ENCODE measurements at places on chromosomes 5 and 9. TPM values are rescaled to one million over a fixed set of nuclear protein-coding genes. Genes with fewer than 3 reads are reported as not detected.

ANKRD34B gene
- not detected for total RNA-seq

C9orf152 gene
- not detected for total RNA-seq

DNA sequence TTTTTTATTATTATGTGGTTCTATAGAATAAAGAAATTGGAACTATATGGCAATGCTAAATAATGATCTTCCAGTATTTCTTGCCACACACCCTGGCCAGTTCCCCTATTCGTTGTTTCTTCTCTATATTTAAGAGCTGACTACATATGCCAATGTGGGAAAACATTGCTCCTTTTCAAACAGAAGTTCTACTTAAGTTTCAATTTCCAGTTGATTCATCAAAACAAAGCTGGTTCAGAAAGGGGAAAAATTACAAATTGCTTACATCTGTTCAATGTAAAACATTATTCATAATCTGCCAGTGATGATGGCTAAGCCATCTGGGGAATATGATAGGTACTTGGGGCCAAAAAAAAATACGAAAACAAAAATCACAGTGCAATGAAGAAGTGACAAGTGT, 76.9 kb downstream of the ST8SIA4 start:
- H3K27ac ChIP-seq, result no peak overlapping the region
- DNase-seq, result no peak
- H3K4me1 ChIP-seq, result no peaks in the 10 kb centered on the region
- H3K27me3 ChIP-seq, result no peaks in the 10 kb centered on the region
- no peak overlapping the region for H3K4me3 ChIP-seq

DNA sequence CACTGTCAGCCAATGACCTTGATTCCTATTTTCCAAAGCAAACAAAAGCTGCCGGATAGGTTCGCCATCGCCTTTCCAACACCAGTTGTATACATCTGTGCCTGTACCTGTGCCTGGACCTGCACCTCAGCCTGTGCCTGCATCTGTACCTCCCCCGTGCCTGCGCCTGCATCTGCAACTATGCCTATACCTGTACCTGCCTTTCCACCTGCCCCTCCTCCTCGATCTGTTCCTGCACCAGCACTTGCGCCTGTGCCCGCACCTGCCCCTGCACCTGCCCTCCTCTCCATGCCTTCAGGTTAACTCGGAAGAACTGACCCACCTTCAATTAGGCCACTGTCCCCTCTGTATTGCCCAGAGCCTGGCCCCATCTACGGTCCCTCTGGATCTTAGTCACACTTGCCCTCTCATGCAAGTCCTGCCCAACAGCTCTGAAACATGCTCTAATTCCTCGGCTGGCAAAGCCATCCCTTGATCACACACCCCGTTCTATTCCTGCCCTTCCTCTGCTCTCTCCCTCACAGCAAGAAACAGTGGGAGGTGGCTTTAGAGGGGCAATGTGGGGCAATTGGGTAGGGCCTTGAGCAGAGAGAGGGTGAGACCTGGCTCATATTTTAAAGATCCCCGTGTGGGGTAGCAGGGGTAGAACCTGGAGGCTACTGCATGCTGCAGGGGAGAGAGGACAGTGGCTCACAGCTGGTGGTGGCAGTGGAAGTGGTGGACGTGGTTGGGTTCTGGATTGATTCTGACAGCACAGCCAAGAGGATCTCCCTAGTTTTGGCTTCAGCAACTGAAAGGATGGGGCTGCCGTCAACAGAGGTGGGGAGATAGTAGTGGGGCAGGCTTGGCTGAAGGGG, 59.6 kb upstream of the PHYKPL start:
- no peak overlapping the region for H3K27ac ChIP-seq
- H3K27me3 ChIP-seq, result peaks cover 2% of the 10 kb centered on the region
- no peaks in the 10 kb centered on the region for H3K4me1 ChIP-seq
- no peak overlapping the region for H3K4me3 ChIP-seq

DNA sequence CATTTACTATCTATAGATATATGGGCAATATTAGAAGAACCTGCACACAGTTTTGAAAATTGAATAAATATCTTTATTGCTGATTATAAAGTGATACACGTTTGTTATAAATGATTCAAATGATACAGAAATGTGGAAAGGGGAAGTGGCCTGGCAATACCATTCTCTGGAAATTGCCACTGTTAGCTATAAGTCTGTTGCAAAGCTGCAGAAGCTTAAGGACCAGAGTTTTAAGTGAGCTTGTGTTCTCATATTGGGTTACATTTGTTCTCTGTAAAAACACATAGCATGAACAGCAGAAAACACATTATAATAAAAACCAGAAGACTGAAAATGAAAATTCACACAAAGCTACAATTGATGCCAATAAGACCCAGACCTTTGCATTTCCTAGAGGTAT, 59.6 kb downstream of the RASGRF2 start:
- no peaks in the 10 kb centered on the region for H3K27me3 ChIP-seq
- no peak for DNase-seq
- no peaks in the 10 kb centered on the region for H3K36me3 ChIP-seq
- H3K4me1 ChIP-seq, result no peaks in the 10 kb centered on the region
- no peak overlapping the region for H3K4me3 ChIP-seq

DNA sequence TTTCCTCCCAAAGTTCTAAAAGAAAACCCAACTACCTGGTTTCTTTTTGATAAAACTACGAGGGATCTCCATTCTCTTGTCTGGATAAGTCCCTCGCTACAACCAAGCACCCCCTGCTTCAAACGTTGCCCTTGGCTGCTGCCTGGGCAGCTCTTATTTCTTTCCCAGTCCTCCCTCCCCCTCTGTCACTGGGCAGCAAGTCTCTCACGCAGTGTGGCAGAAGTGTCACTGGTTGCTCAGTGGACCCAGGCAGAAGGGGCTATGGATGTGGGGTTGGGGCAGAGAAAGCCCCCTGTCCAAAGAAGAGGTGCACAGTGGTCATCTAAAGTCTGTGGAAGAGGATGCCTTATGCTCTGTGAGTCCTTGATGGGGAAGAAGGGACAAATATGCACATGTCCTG, 7.2 kb upstream of the SMIM32 start:
- no peaks in the 10 kb centered on the region for H3K36me3 ChIP-seq
- no peak overlapping the region for H3K27ac ChIP-seq
- no peak for DNase-seq
- peaks cover 16% of the 10 kb centered on the region for H3K4me1 ChIP-seq

- DNase-seq, result peak; percentile 97
- H3K36me3 ChIP-seq, result no peaks in the 10 kb centered on the region
- no peak overlapping the region for H3K4me3 ChIP-seq
- peak overlapping the region; percentile 81 for H3K27ac ChIP-seq
These were observed 61.8 kb downstream of the PFDN1 start for GRCh38 chr5:140240987-140241706.

DNA sequence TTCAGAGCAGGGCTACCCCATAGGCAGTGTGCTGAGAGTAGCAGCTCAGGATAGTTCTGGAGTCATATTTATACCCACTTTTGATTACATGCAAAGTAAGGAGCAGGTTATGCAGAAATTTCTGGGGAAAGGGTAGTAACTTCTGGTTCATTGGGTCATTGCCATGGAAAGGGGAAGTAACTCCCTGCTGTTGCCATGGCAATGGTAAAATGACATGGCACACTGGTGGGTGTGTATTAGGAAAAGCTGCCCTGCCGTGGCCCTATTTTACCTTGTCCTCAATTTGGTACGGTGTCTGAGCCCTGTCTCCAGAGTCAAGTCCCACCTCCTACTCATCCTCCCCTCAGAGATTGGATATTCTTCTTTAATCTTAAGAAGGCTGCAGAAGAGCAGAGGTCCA, 526.7 kb upstream of the TYRP1 start:
- H3K4me3 ChIP-seq, result no peak overlapping the region
- DNase-seq, result no peak
- no peaks in the 10 kb centered on the region for H3K36me3 ChIP-seq
- H3K4me1 ChIP-seq, result no peaks in the 10 kb centered on the region
- H3K27me3 ChIP-seq, result no peaks in the 10 kb centered on the region

GRCh38 chr9:94161673-94162072, 77.4 kb downstream of the PTPDC1 start:
- no peak for DNase-seq
- H3K4me3 ChIP-seq, result no peak overlapping the region
- H3K4me1 ChIP-seq, result peaks cover 31% of the 10 kb centered on the region
- no peak overlapping the region for H3K27ac ChIP-seq
- H3K36me3 ChIP-seq, result no peaks in the 10 kb centered on the region
- no peaks in the 10 kb centered on the region for H3K27me3 ChIP-seq

GRCh38 chr9:90801973-90802322, 329 bp downstream of the SYK start:
- H3K4me1 ChIP-seq, result peaks cover 10% of the 10 kb centered on the region
- peak overlapping the region; percentile 66 for H3K27ac ChIP-seq
- no peak for DNase-seq
- H3K27me3 ChIP-seq, result peaks cover 20% of the 10 kb centered on the region
- no peaks in the 10 kb centered on the region for H3K36me3 ChIP-seq

DNA sequence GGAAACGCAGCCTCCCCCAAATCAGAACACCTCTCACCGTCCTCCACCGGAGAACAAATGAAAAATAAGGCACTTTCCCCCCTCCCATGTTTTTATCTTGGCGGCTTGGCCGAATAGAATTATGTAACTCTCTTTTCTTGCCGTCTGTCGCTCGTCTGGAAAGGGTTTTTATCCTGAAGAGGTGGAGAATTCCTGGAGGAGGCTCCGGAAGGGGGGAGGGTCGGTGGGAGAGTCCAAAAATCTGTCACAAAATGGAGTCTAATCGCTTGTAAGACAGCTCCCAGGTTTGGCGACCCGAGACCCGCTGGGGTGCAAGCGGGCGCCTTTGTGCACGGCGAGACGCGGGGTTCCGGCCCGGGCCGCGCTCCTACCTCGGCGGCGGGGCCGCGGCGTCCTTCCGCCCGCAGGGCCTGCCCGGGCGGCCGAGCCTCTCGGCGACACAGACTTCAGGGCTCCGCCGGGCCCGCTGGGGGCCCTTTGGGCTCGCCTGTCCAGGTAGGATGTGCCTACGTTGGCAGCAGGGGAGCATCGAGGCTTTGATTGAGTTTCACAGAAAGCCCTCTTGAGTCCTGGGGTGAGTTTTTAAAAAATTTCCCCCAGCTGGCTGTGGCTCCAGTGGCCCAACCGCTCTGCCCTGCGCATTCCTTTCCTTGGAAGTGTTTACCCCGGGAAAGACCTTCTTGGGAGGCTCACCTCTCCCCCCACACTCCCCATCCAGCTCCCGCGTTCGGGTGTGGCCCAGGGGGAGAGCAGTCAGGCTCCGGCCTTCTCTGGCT, 5.0 kb downstream of the LMX1B start:
- H3K4me1 ChIP-seq, result peaks cover 32% of the 10 kb centered on the region
- DNase-seq, result no peak
- H3K4me3 ChIP-seq, result no peak overlapping the region
